ENCODE measurements at places on chromosomes 1 and 21. TPM values are rescaled to one million over a fixed set of nuclear protein-coding genes. Genes with fewer than 3 reads are reported as not detected.
A peak's percentile ranks its signal among the peaks of the same experiment; 100 is the strongest.

DNA sequence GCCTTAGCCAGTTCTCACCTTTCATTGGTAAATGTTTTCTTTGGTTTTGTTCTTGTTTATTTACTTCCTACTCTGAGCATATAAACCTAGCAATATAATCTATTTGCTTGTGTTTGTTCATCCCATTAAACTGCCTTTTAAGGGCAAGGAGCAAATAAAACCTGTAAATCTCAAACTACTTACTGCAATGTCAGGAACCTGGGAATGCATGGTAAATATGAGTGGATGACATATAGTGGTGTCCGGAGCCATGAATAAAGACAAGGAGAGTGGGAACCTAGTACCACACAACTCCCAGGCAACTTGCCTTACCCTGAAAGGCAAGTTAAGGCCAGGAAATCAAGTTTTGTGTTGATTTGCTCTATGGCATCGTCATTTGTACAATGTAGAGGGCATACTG lies 1133.7 kb upstream of the NCAM2 start:
- no peak for DNase-seq

Gene NCMAP
- polyA plus RNA-seq: 0.01 TPM

GRCh38 chr1:207853372-207853757 lies 57.6 kb downstream of the CD34 start:
- no peak for DNase-seq

GRCh38 chr1:47212636-47213229 lies 19.3 kb downstream of the TAL1 start:
- no peak for DNase-seq

GRCh38 chr1:156664046-156664766 lies 13.0 kb downstream of the NES start:
- DNase-seq: no peak

GRCh38 chr21:29296446-29296845 lies 2.3 kb upstream of the BACH1 start:
- DNase-seq: no peak

Gene RPS6KA1
- 2.2 TPM for polyA plus RNA-seq

DNA sequence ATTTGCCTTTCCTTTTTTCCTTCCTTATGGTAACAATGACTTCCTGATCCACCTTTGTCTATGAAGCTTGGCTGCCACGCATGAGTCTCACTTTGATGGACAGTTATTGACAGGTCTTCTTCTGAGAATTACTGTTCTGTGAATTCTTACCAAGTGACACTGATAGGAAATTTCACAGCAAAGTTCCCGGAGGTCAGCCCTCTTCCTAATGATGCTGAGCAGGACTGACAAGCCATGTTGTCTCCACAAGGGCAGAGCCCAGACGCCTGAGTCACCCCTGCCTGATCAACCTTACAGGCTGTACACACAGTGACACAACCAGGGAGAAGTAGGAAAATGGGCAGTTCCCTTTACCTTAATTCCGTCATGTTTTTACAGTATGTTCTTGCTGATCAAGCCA lies 44.2 kb downstream of the ZC3H11B start:
- no peak for DNase-seq

GRCh38 chr21:45317398-45318145 lies 29.9 kb upstream of the POFUT2 start:
- peak; percentile 25 for DNase-seq

Gene CACNA1S
- 0.01 TPM for polyA plus RNA-seq

Gene SIM2
- 0.01 TPM for polyA plus RNA-seq

DNA sequence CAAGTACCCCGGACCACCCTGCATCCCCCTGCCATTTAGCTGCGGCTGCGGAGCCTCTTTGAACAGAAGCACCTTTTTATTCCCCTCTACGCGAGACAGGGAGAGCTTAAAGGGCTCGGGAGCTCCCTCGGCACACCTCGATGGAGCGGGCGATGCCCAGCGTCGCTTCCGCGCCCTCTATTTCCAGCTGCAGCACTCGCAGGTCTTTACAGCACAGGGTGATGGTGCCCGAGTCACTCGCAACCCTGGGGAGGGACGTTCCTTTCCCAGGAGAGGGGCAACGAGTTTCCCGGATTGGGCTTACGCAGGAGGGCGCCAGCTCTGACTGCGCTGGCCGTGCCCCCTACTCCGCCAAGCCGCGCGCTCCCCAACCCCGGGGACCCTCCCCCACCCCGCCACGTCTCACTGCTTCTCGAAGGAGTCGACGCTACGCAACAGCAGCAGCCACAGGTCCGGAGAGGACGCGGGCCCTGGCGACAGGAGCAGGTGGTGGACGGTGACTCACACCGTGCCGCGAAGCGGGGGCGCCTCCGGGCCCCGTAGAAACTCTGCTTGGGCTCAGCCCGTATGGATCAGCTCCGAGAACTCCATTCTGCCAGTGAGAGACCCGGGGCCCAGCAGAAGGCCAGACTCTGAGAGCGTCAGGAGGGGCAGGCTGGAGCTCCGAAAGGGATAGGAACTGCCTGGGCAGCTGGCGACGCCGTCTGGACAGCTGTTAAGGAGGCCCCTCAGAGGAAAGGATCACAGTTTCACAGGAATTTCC lies 5.8 kb upstream of the FAM167B start:
- peak; percentile 77 for DNase-seq

- no peak for DNase-seq
These were observed 17.9 kb downstream of the TNFRSF25 start for GRCh38 chr1:6447818-6448748.

- no peak for DNase-seq
These were observed 502.0 kb downstream of the SMYD3 start for GRCh38 chr1:246005067-246005466.

Data from ovary (tissue), 10 donors.